ENCODE measurements at places on chromosomes 3 and 15. TPM values are rescaled to one million over a fixed set of nuclear protein-coding genes. Genes with fewer than 3 reads are reported as not detected.

- no peak for DNase-seq
These were observed 71.1 kb upstream of the DGKG start for GRCh38 chr3:186432944-186433732.

DNA sequence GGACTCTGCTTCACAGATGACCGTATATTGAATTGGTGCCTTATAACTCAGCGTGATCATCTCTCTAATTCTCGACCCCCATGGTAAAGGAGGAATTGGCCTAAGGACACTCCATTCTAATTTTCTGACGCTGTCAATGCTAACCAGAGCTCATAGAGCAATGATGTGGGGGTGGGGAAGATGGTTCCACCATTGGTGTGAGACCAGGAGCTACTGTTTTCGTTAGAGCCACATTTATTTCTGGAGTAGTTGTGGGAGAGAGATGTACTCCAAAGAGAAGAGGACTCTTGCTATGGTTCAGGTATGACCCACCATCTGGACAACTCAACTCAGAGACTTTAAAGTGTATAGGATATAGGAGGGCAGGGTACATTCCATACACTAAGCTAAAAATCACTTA, 16.3 kb downstream of the ZBTB38 start:
- no peak for DNase-seq

GRCh38 chr3:71581457-71582035, 2.0 kb downstream of the FOXP1 start:
- DNase-seq: no peak

GRK7 gene
- total RNA-seq: not detected

All from kidney (tissue), 22 donors.